ENCODE measurements at places on chromosomes 5 and 9. TPM values are rescaled to one million over a fixed set of nuclear protein-coding genes. Genes with fewer than 3 reads are reported as not detected.
A peak's percentile ranks its signal among the peaks of the same experiment; 100 is the strongest.

GRCh38 chr9:127309715-127310114 lies 45.1 kb downstream of the GARNL3 start:
- DNase-seq = no peak

- DNase-seq = no peak
These were observed 23.9 kb downstream of the SLC35A4 start for GRCh38 chr5:140588311-140589070.

GRCh38 chr5:111530298-111530740 lies 18.0 kb upstream of the STARD4 start:
- DNase-seq = peak; percentile 80

- DNase-seq = no peak
These were observed 86.2 kb downstream of the DOCK2 start for GRCh38 chr5:169723103-169723831.

Gene SAXO1
- not detected for total RNA-seq

Gene DPYSL3
- 20.5 TPM for total RNA-seq

Gene SHROOM1
- total RNA-seq = 3.6 TPM
